ENCODE measurements at places on chromosomes 1 and 21.

DNA sequence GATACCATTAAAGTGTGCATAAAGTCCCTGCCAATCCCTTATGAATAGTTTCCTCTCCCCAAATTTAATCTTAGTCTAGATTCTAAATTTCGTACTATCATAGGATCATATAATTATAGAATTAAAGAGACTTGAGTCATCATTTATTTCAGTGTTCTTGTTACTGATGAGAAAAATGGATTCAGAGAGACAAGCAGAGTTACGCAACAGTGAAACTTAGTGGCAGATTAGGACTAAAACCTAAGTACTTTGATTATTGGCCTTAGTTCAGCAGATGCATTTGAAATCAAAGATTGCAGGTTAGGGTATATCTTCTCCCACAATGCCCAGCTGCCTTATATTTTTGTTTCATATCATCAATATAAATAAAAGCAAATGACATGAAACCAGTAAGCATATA lies 843 bp upstream of the KRTAP19-7 start:
- no peak for DNase-seq

DNA sequence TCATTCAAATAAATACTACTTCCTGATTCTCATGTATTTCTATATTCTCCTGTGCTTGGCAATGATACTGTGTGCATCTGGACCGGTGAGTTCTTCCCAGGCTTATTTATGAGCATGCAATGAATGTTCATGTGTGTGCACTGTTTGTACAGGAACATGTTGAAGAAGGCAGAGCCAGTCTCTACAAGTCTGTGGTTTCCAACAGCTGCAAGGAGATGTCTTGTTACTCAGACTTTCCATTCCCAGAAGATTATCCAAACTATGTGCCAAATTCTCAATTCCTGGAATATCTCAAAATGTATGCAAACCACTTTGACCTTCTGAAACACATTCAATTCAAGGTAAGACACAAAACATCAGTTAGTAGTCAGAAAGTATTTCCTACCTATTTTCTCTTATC lies 19.1 kb downstream of the FMO1 start:
- no peak for DNase-seq

- DNase-seq: no peak
Measured at GRCh38 chr1:168864266-168864665, 135.3 kb upstream of the DPT start.

GRCh38 chr1:198986442-198986841 lies 347.6 kb downstream of the PTPRC start:
- DNase-seq: no peak

DNA sequence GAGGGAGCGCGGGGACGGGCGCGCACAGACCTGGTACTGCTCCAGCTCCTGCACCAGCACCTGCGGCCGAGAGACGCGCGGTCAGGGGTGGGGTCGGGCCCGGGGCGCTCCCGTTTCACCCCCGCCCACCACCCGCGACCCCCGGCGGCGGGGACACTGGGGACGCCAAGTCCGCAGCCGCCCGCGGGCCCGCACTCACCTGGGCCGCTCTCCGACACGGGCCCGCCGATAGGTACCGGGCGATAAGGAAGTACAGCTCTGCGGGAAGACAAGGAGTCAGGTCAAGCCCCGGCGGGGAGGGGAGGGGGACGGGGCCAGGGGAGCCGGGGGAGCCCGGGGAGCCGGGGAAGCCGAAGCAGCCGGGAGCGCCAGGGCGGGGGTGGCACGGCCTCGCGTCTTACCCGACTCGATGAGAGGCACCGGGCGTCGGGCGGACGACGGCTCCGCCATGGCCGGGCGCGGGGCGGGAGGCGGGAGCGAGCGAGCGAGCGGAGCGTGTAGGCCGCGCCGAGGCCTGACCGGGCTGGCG lies 326 bp downstream of the BRWD1 start:
- no peak for DNase-seq

- no peak for DNase-seq
Measured at GRCh38 chr1:198612471-198613260, 26.2 kb upstream of the PTPRC start.

Measured in activated CD4-positive, CD25-positive, alpha-beta regulatory T cell treated with anti-CD3 and anti-CD28 coated beads, Interleukin-2, amount 50 U/mL, for 72 hours (primary cell).